Esophagus squamous epithelium (tissue), 5 donors: ENCODE measurements at places on chromosomes 11 and 22.

DNA sequence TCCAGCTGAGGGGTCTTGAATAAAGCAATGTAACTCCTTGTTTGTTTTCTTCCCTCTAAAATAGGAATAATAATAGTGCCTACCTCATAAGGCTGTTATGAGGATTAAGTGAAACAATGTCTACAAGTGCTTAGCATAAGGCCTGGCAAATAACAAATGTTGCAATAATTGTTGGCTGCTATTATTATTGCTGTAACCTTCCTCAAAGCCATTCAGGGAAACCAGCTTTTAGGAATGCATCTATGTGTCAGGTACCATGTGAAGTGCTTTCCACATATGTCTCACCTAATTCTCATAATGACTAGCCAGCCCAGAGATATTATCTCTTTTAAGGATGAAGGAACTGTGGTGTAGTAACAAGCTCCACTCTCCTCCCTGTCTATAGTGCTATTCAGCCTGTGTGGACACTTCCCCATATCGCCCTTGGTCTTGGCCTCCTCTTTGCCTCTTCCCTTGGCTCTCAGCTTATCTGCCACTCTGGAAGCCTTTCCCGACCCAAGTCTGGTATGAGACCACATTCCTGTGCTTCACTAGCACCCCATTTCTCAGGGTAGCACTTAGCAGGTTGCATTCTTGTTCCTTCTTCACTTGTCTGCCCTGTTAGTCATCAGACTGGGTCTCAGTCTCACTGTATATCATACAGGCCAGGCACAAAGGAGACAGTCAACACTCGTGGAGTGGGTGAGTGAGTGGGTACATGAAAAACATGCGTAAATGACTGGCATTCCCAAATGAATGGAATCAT, 23.8 kb downstream of the CSNK2A3 start:
- no peak for DNase-seq

DNA sequence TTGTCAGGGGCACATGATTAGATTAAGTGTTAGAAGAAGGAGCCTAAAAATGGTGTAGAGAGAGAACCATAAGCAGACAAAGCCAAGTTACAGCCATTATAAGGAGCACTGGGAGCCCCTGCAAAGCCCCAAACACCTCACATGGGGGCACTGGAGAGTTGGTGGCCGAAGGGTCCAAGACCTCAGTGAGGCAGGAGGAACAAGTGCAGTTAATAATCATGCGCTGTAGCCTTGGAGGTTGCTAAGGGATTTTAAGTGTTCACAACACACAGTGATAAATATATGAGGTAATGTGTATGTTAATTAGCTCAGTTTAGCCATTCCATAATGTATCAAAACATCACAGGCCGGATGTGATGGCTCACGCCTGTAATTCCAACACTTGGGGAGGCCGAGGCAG, 54.4 kb upstream of the JAM3 start:
- DNase-seq: no peak

DNA sequence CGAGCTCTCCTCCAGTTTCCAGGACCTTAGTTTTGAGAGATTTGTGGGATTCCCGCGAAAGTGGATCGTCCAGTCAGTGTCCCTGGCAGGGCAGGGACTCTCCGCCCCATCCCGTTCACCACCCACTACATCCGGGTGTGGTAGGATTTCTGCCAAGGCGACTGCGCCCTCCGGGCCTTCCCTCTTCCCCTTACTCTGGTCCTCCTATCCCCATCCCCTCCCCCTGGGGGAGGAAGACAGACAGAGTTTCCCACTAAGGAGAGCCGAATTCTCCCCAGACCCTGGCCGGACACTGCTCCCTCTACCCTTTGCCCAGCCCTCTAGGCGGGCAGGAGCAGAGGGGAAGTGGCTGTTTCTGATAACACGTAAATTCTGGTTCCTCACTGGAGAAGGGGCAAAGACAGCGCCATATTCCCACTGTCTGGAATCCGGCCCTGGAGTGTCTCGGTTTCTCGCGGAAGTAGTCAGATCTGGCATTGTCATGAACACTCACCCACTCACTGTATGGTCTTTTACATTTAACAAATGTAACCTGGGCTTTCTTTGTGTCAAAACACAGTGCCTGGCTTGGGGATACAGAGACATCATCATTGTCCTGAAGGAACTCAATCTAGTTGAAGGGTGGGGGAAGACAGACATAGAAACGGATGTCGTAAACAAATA, 1.1 kb upstream of the NECTIN1 start:
- DNase-seq: no peak

GRCh38 chr11:76073724-76074123, 132.6 kb downstream of the WNT11 start:
- no peak for DNase-seq

DNA sequence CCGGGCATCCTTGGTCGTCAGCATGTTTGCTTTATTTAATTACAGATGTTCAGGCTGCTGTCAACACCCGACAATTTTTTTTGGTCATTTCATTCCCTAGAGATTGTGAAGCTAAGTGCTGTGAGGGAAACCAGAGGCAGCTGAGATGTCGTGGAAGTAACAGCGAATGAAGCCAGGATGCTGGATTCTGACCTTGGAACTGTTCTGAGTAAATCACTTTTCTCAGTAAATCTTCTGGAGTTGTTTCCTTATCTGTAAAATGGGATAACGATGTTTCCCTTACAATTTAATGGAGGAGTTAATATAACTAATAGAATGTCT, 390 bp upstream of the CKAP5 start:
- DNase-seq: no peak

DNA sequence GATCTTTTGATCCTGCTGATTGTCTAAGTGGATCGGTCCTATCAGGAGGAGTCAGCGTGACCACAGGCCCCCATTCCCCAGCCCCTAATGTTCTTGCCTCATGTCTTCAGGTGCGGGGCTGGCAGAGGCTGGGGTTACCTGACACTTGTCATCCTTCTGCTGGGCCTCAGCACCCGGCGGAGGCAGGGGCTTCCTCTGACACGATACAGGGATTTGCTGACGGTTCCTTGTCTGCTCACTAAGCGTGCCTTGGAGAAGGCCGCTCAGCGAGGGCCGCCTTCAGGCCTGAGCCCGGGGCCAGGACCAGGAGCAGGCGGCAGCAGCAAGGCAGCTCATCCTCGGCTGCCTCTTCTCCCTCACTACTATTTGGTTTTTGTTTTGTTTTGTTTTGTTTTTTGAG, 45.7 kb upstream of the KCNQ1OT1 start:
- DNase-seq: no peak

DNA sequence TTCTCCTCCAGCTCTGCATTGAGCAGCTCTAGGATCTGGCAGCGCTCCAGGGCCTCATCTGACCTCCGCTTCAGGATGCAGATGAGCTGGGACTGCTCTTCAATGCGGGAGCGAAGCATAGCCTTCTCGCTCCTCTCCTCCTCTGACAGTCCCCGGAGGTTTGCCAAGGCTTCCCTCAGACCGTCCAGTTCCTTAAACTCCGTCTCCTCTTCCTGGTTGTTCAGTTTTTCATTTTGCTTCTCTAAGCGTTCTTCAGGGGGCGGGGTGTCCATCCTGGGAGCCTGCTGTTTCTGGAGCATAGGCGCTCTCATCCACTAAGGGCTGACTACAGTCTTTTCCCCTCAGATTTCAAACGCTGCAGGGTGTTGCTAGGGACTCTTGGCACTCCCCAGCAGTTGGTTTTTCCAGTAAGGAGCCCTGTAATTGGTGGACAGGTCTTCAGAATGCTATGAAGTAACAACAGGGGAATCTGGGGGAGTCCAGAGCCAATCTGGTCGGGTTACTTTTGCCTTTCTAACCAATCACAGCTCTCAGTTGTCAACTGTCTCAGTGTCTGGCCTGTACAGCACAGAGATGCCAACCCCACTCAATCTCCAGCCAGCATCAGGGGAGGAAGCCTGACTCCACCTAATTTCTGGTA, at the start of gene CCDC89:
Gene CCDC89 (minus strand): TSS at position 376 of the 640 bp plus-strand sequence. CDS start 65 bp downstream, at position 311.
- peak; percentile 10 for DNase-seq

DNA sequence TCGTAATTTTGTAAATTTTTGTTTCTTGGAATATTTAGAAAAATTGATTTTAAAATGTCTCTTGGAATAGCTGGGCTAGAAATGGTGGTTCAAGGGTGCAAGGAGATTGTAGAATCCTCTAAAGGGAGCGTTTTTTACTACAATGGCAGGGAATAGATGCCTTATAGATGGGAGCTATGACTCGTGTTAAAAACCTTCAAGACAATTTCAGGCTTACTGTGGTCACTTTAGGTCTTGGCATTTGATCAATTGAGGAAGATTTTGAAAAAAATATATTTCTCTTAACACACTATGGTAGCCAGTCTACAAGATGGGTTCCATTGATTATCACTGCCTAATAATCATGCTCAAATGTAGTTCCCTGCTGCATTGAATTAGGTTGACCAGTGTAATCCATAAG, 25.0 kb downstream of the METTL15 start:
- no peak for DNase-seq

DNA sequence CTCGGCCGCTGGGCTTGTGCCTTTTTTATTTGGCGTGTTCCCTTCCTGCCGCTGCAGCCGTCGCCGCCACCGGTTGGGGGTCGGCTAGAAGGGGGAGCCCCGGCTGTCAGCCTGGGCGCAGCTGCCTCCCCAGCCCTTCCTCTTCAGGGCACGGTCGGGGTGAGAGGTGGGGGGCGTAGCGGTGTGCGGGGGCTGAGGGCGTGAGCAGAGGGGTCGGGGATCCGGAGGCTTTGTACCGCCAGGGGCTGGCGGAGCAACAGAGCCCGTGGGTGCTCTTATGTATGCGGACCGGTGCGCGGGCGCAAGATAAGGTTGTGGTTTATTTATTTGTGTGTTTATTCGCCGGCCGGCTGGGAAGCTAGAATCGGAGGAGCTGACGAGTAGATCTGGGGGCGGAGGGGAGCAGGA, 477 bp downstream of the ZBTB16 start:
- DNase-seq: no peak

- DNase-seq: no peak
Measured at GRCh38 chr11:117160826-117161225, 16.7 kb downstream of the PAFAH1B2 start.

DNA sequence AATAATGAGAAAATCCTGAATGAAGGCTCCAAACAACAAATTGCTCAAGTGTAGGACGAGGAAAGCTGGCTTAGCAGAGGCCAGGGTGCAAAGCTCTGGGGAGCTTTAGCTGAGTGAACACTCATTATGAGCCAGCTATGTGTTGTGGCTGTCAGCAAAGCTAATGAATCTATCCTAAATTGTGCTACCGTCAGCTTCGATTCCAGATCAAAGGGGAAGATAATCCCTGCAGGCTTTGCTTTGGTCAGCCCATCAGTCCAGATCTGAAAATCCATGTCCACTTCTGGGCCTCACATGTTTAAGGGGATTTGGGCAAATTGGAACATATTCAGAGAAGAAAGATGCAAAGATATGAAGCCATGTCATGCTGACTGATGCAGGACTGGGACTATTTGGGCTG, 180.9 kb upstream of the ZBED5 start:
- DNase-seq: no peak

DNA sequence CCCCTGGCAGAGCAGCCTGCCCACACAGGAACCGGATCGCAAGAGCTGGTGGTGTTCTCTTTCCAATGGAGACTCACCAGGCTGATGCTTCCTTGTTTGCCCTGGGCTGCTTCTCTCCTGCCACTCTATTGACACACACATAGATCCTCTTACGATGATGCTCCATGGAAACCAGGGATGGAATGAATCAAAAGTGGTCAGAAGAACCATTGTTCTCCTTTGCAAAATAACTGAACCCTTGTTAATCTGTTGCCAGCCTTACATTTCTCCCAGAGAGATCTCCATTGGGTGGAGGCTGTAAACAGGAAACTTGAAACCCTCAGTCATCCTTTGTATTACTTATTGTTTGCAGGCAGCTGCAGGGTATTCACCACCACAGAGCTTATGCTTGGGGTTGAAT, 24.6 kb upstream of the LDLRAD3 start:
- no peak for DNase-seq

DNA sequence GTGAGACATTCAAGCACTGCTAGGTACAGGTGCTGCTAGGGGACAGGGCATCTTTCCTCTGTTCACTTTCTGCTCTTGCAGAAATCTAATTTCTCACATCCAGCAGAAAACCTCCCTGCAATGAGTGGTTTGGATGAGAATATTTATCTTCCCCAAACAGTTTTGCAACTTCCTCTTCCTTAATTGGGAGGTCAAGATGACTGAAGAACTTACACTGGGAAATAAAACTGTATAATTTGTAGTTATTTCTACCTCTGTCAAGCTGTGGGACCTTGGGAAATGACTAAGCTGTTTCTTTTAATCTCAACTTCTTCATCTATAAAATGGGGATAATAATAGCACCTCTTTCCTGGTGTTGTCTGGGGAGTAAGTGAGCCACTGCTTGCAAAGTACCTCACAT, 69.8 kb downstream of the PRR5L start:
- DNase-seq: no peak

DNA sequence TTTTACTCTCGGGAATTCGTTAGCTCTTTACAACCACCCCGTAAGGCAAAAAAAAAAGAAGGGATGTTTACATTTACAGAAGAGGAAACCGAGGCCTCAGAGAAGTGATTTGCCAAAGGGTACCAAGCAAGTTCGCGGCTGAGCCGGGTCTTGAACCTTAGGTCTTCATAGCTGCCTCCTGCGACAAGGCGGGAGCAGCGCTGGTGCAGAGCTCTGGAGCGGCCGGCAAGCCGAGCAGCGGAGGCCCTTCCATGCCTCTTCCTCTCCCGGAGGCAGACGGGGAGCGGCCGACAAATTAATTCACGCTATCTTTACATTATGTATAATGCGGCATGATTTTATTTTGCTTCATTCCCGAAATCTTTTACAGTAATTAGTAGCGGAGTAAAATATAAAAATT, 536.3 kb downstream of the INSC start:
- DNase-seq: no peak

DNA sequence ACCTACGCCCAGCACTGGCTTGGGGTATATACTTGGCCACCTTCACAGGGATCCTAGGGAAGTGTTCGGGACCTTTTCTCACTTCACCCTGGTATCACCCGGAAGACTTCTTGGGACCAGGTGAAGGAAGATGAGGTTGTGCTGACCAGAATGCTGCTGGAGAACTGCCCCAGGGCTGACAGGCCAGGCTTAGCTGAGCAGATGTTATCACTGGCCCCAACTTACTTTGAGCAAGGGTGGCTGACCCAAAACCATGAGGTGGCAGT, 4.5 kb downstream of the FTH1 start:
- no peak for DNase-seq

- no peak for DNase-seq
Measured at GRCh38 chr11:19827399-19828135, 114.9 kb downstream of the NAV2 start.

DNA sequence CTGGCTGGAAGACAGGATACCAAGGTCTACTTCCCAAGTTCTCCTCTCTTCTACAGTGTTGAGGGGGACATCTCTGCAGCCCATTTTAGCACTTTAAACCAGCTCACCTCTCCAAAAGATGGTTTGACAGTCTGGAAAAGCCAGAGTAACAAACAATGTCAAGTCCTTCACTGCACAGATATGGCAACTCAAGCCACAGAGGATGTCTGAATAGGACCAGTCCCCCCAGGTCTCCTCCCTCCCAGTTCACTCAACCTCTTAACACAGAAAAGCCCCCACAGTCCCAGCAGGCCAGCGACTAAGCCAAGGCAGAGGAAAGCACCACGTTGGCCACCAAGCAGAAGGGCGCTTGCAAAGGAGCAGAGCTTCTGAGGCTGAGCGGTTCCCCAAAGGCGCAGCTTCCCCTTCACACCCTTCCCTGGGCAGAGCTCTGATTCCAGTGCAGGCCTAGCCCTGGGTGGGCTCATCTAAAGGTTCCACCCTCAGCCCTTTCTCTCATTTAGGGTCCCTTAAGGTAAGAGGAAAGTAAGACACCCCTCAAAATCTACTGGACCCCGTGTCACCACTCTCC, 62.7 kb downstream of the PAK1 start:
- no peak for DNase-seq

GRCh38 chr22:39300186-39300830, 19.1 kb downstream of the RPL3 start:
- DNase-seq: no peak

GRCh38 chr11:134125507-134125906, 56.6 kb downstream of the JAM3 start:
- DNase-seq: no peak
